ENCODE measurements at places on chromosomes 2 and 18. TPM values are rescaled to one million over a fixed set of nuclear protein-coding genes. Genes with fewer than 3 reads are reported as not detected.

DNA sequence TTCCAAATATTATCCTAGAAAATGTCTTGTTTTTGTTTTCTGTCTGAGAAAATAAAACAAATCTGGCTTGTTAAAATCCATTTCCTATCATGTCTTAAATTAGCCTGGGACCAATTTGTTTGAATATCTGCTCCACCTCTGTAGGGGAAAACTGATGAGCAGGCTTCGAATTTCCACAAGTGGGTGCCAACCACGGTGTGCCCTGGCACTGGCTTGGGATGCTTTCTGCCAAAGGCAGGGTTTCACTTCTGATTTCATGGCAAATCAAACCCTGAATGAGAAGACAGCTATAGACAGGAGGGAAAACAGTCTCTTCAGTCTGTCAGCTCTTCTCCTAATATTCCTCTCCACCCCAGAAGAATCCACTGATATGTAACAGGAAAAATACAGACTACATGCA lies 33.7 kb upstream of the STAT4 start:
- DNase-seq, result no peak

- DNase-seq, result no peak
These were observed 230.5 kb upstream of the SETBP1 start for GRCh38 chr18:44450226-44450625.

The ARHGAP25 gene
- 1.8 TPM for polyA plus RNA-seq

DNA sequence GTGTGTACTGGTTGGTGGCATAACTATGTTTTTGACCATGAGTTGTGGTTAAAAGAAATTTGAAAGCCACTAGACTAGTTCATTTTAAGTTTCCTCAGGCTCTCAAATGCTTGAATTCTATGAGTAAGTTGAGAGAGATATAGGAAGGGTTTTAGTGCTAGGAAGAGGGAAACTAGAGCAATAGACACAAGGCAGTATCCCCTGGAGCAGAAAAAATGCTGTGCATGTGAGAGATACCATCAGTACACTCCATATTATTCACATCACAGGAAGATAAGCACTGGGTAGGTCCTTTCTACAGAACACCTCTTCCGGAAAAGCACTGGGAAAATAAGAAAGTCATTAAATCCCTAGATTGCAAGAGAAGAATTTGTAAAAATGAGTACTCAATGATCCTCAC lies 19.3 kb upstream of the DSG3 start:
- DNase-seq, result no peak

The KIF5C gene
- polyA plus RNA-seq, result 0.22 TPM

The EIPR1 gene
- polyA plus RNA-seq, result 16.8 TPM

GRCh38 chr2:74164761-74165160 lies 13.9 kb downstream of the MOB1A start:
- no peak for DNase-seq

DNA sequence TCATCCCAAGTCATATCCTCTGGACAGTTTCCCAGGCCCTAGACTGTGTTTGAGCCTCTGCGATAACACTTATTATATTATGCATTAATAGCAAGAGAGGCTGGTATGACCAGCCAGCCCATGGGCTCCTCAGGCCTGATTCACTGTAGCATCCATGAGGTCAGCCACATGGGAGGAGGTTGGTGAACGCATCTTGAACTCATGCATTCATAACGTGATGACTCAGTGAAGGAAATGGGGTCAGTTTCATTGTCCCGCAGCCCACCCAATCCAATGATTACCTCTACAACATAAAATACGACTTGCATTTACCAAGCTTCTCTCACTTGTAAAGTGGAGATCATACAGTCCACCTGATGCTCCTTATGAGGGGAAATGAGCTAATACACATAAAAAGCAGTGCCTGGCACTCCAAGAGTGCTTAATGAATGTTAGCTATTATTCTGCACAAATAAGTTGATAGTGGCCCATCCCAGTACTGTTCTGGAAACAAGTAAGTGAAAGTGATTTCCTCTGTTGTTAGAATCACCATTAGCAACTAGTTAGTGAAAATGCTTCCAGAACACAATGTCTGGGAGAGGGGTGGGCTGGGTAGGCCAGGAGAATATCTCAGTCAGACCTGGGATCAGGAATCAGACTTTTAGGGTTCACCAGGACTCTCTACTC lies 46.1 kb upstream of the CELF4 start:
- no peak for DNase-seq

The WBP1 gene
- 82.7 TPM for polyA plus RNA-seq

DNA sequence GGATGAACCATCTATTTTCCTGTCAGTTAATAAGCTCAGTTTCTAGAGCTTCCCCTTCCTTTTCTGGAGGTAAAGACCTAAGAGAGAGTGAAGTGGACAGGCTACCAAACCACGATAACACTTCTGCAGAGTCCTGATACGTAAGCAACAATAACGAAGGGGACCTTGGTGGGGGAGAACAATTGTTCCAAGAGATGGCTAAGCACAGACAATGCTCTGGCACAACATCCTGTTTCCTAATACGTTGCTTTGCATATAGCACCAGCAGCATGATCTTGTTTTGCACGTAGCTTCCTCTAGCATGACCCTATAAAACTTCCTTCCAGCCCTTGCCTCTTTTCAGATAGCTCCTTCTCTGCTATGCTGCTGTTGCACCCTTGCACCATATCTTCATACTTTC lies 247.3 kb downstream of the RAD51AP2 start:
- no peak for DNase-seq

GRCh38 chr18:54357082-54357659 lies 487 bp downstream of the STARD6 start:
- no peak for DNase-seq

The SRD5A2 gene
- polyA plus RNA-seq, result 0.89 TPM

- DNase-seq, result no peak
These were observed 31.1 kb upstream of the ATP6V1B1 start for GRCh38 chr2:70904371-70905216.

GRCh38 chr18:74381621-74382295 lies 66.1 kb downstream of the C18orf63 start:
- no peak for DNase-seq

The GALNT3 gene
- 87.4 TPM for polyA plus RNA-seq

The HMSD gene
- polyA plus RNA-seq, result not detected

DNA sequence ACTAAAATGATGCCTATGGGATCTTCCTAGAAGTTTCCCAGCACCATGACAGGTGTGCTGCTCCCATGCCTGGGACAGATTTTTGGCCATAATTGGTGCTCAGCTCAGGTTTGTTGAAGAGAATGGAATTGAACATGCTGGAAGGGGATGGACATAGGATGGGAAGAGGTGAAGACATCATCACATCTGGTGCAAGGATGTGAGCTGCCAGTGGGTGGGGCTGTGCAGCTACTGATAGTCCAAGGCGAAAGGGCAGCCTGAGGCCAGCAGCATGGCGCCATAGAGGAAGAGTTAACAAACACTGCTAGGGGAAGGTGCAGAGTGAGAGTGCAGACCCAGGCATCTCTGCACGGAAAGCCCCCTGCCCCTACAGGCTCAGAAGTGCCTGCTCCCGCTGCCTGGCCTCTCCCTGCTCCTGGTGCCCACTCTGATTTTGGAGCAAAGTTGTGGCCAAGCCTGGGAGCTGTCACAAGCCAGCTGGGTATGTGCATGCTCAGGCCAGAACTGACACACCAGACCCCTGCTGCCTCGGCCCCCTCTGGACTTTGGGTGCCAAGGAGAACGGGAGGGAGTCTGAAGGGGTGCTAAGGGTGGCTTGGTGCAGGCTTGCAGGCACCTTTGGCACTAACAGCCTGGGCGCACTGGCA lies 178.6 kb downstream of the ZBTB7C start:
- DNase-seq, result peak; percentile 63

DNA sequence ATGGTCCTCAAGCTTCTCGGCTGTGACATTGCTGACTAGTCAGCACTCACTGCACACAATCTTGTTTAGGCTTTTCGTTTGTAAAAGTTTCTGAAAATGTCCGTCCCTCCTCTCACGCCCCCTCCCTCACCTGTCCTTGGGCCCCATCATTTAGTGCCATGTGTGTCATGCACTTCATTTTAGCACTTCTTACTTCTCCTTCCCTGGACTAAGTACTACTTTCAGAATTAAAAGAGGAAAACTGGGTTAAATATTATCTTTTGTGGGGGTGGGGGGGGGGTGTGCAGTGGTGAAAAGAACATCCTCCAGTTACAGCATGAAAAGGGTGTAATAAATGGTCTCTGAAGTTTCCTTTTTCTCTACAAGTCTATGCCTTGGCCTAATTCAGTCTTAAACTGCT lies 182.0 kb upstream of the SP5 start:
- peak; percentile 44 for DNase-seq

The SLC5A7 gene
- not detected for polyA plus RNA-seq

The LRP2 gene
- 0.01 TPM for polyA plus RNA-seq

GRCh38 chr2:30259827-30260679 lies 28.7 kb downstream of the LBH start:
- no peak for DNase-seq

DNA sequence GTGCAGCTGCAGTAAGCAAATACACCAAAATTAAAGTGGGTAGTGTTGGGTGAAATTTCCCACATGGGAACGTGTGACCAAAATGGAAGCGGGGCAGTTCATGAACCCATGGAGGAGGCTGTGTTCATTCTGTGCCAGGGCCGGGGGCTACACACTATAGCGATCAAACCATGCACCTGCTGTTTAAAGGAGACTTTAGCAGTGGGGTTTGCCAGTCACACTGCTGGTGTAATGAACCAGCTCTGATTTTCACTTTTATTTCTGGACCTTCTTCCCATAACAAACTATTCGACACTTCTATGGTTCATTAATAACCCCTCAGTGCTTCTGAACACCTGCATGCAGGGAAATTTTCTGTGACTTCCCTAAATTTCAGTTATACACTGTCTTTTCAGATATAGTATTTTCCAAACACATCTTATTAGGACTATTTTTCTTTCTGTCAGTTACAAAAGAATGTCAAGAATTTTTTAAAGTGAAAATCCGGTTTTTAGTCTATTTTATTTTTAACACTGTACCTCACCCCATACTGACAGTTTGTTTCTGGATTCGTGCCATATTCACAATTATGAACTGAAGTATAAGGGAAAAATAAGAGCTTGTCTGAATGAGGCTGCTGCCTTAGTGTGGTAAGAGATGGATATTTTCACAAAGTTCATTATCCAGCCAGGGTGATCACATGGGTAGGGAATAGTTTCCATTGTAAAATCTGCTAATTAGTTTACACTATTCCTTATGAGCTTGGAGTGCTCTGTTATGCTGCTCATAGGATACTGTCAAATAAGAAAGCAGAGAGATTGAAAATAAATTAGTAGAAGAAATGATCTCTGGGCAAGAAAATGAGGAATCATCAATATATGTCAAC lies 111.3 kb upstream of the CAVIN2 start:
- DNase-seq, result no peak

GRCh38 chr18:2571200-2572170 lies at the start of the genes METTL4 and NDC80:
Gene METTL4, minus strand, starts transcription at chr18:2571505. Its CDS starts 4,289 bp downstream, at chr18:2567216.
Gene NDC80, plus strand, starts transcription at chr18:2571557. Its CDS starts 1,429 bp downstream, at chr18:2572986.
- DNase-seq, result peak; percentile 96

GRCh38 chr2:201781557-201782051 lies 871 bp upstream of the ALS2 start:
- DNase-seq, result no peak

DNA sequence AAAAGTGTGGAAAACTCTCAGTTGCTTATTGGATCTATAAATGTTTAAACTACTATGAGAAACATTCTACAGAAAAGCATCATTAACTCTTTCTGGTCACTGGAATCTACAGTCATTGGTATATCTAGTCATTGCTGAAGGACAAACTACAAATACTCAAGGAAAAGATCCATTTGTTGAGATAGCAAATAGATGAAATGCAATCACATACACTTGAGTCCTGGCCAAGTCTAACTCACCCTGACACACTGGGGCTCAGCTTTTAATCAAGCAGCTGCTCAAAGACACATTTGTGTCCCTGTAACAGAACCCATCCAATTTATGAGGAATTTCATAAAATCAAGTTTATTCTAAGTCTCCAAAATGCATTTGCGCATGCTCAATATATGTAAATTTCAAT lies 68.7 kb downstream of the CDH2 start:
- no peak for DNase-seq

The DOK6 gene
- polyA plus RNA-seq, result 0.63 TPM

DNA sequence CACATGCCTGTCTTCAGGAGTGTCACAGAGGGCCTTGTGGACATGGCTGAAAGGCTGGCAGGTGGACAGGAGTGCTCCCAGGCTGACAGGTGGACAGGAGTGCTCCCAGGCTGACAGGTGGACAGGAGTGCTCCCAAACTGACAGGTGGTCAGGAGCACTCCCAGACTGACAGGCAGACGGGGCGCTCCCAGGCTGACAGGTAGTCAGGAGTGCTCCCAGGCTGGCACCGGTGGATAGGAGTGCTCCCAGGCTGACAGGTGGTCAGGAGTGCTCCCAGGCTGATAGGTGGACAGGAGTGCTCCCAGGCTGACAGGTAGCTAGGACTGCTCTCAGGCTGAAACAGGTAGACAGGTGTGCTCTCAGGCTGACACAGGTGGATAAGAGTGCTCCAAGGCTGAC lies 16.6 kb downstream of the ANO7 start:
- no peak for DNase-seq

The ANKRD44 gene
- 1.4 TPM for polyA plus RNA-seq

The GCKR gene
- polyA plus RNA-seq, result 2.7 TPM

The IL1RN gene
- polyA plus RNA-seq, result 27.3 TPM

- peak; percentile 24 for DNase-seq
These were observed 60.1 kb downstream of the ITGB6 start for GRCh38 chr2:160139991-160140390.

- no peak for DNase-seq
These were observed 84.6 kb downstream of the MAIP1 start for GRCh38 chr2:200039724-200040650.

DNA sequence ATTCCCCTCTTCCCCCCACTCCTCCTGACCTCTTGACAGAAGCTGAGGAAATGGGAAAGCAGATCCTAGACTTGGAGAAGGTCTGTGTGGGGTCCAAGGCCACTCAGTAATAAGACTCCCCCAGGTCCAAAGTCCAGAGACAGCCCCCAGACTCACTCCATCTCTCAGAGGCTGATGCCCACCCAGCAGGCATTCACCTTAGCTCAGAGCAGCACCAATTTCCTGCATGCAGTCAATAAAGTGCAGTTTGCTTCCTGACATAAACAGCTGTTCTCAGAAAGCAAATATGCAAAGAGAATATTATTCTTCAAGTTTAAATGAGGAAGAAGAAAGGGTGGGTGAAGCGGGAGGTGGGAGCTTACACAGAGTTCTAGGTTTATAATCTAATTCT lies 84.1 kb upstream of the RTN4 start:
- DNase-seq, result no peak

DNA sequence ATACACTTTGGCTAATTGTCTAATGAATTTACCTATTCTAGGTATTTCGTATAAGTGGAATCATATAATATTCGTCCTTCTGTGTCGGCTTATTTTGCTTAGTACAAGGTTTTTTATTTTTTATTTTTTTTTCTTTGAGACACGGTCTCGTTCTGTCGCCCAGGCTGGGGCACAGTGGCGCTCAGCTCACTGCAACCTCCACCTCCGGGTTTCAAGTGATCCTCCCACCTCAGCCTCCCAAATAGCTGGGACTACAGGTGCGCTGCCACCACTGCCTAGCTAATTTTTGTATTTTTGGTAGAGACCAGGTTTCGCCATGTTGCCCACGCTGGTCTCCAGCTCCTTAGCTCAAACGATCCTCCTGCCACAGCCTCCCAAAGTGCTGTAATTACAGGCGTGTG lies 38.2 kb downstream of the PCBP1 start:
- DNase-seq, result no peak
